ENCODE measurements at places on chromosomes 3 and 15.

- no peak for DNase-seq
These were observed 25.3 kb downstream of the CHAC1 start for GRCh38 chr15:40978562-40978961.

GRCh38 chr3:45666757-45667431 is 22.3 kb upstream of the SACM1L start:
- DNase-seq = no peak

- DNase-seq = no peak
These were observed 66.6 kb downstream of the SYNPR start for GRCh38 chr3:63344661-63345060.

- DNase-seq = no peak
These were observed 5.5 kb downstream of the SMAD6 start for GRCh38 chr15:66707310-66708082.

DNA sequence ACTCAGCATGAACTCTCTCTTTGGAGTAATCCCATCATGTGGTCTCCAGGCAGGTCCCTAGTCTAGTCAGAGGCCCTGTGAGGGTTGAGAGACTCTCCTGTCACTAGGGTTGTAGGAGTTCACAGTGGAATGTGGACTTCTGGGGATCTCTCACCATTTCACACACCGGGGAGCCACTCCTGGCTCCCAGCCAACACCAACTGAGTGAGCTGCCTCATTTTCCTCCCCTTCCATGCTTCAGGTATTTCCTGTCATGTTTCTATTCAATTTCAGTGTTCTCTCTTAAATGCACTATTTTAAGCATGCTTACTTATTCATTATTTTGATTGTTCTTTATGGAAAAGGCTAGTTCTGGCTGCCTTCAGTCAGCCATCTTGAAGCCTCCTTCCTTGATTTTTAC is 467.5 kb upstream of the ARL6 start:
- no peak for DNase-seq

GRCh38 chr15:62847900-62848489 is 194.6 kb upstream of the TPM1 start:
- no peak for DNase-seq

GRCh38 chr3:5122030-5122740 is at the start of gene ARL8B:
TSS of gene ARL8B (plus strand) at chr3:5122292. CDS start at chr3:5122466, 174 bp downstream.
- DNase-seq = peak; percentile 76

DNA sequence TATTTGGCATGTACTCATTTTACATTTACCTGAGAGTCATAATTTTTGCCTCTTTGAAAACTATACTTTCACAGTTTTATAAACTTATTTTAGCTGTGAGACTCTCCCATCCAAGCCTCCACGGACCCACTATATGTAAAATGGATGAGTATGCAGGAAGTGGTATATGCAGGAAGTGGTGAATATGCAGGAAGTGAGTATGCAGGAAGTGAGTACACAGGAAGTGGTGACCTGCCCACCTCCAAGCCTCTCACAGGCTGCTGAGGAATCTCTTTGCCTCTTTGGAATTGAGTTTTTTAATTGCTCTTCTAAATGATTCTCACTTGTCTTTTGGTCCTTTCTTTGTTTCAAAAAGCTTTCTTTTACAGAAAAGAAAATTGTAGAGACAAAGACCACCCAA is 85.2 kb downstream of the KBTBD8 start:
- DNase-seq = no peak

- no peak for DNase-seq
These were observed 357.6 kb upstream of the SOX2 start for GRCh38 chr3:181354140-181354539.

DNA sequence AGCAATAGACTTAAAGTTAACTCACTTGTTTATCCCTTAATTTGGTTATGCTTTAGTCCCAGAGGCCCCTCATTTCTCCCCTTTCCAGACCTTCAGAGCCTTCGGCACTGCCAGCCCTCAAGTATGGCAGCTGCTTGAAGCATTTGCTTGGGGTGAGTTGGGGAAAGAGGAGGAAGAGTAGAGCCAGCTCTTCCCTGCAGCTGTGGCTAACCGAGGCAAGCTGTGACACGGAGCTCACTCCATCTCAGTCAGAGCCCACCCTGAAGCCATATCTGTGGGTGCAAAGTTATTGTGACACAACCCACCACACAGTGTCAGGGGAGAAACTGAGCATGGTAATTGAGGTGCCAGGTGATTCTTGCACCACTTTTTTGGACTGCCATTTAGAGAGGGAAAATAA is 66.1 kb downstream of the FILIP1L start:
- no peak for DNase-seq

GRCh38 chr3:100072326-100073048 is 41.8 kb downstream of the FILIP1L start:
- no peak for DNase-seq

DNA sequence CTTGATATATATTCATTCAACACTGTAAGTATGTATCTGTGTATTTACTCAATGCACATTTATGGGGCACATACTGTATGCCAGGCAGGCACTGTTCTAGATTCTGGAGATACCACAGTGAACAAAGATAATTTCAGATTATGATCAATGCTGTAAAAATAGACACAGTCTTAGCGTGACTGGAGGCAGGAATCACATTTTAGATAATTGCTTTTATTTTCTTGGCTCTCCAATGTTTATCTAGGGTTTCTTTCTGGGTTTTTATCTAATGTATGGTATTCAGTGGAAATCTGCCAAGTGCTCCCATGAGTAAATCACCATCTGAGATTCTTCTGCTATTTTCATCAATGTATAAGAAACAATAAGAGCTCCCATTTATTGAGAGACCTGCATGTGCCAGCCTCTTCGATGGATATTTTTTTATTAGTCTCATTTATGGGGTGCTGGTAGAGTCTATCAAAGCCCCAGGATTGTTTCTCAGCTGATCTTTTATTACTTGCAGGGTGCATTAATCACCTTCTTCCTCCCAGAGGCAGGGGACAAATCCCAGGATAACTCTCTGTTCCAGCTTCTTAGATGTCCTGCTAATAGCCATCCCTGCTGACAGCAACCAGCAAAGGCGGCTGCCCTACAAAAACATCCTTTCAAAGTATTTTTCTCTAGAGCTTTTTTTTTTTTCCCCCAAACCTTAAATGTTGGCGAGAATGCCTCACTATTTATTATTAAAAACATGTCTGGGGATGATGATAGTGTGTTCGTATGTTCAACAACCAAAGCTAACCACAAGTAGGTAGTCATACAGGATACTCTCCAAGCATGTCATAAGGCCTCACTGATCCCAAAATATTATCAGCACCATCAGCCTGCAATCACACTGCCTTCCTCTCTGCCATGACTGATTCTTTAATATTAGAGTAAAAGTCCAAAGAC is 331.0 kb upstream of the RASGRP1 start:
- no peak for DNase-seq

DNA sequence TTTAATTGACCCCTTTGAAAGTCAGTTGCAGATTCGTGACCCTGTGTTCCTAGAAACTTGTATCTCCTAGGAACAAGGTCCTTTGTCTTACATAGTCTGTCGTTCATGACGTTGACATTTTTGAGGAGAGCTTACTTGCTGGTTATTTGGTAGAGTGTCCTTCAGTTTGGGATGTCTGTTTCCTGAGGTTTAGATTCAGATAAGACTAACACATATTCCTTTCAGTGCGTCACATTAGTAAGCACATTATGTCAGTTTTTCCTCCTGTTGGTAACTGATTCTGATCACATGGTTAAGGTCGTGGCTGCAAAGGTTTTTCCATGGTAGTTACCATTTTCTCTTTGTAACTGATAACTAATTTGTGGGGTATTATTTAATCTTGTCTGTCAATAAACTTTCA is 80.8 kb downstream of the PCCB start:
- no peak for DNase-seq

DNA sequence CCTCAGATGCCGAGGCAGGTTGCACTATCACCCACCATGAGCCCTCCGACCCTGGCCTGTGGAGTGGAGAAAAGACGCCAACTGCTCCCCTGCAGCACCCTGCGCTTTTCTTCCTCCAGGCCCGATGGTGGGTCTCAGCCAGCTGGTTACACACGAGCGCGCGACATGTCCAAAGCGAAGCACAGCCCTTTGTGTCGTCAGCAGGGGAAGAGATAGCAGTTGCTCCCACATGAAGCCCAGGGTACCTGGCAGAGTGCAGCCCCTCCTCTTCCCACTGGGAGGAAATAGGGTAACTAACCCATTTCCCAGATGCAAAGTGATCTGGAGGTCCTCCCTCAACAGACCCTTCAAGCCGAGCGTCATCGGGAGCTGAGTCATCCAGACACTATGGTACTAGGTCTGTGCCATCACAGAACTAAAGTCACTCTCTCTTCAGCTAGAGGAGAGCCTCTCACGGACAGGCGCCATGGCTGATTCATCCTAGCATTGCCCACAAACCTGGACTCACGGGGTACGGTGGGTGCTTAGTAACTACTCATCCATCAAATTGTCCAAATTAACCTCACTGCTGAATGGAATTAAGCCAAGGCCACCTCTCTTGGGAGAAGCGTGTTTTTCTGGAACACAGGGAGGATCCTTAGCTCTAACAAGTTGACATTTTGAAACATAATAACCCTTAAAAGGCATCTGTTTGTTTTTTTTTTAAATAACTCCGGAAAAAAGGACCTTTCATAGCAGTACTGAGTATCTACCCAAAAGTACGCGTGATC is 45.2 kb upstream of the BDH1 start:
- DNase-seq = no peak

GRCh38 chr3:186571644-186572013 is 1.1 kb downstream of the DNAJB11 start:
- no peak for DNase-seq

- no peak for DNase-seq
These were observed 22.5 kb upstream of the MB21D2 start for GRCh38 chr3:192940129-192940528.

DNA sequence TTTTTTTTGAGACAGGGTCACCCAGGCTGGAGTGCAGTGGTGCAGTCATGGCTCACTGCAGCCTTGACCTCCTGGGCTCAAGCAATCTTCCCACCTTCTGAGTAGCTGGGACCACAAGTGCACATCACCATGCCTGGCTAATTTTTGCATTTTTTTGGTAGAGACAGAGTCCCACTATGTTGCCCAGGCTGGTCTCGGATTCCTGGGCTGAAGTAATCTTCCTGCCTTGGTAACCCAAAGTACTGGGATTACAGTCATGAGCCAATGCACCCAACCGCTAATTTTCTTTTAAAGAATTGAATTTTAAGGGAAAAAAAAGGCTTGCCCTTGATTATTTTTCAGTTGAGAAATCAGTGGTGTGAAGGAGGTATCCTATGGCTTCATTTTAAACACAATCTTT is 334.0 kb downstream of the SOX2 start:
- no peak for DNase-seq

DNA sequence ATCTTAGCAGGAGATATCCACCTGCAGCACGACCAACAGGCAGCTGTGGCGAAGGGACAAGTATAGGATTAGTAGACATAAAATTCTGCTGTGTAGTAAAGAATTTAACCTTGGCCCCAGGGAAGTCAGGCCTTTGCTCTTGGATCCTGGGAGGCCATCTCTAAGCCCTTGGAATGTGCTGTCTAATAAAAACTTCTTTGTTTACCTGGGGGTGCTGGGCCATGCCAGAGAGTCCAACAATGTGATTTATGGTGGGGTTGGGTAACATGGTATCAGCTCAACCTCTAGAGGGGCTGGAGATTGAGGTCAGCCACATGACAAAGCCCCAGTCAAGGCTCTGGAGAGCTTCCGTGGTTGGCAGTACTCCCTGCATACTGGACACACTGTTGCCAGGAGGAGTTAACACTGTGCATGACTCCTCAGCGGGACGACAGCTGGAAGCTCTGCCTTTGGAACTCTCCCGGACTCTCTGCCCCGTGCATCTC is 52.4 kb downstream of the HEG1 start:
- DNase-seq = peak; percentile 74

- no peak for DNase-seq
These were observed 598 bp upstream of the TGFBR2 start for GRCh38 chr3:30605706-30606300.

GRCh38 chr15:65212097-65212496 is 824 bp upstream of the CILP start:
- peak; percentile 25 for DNase-seq

DNA sequence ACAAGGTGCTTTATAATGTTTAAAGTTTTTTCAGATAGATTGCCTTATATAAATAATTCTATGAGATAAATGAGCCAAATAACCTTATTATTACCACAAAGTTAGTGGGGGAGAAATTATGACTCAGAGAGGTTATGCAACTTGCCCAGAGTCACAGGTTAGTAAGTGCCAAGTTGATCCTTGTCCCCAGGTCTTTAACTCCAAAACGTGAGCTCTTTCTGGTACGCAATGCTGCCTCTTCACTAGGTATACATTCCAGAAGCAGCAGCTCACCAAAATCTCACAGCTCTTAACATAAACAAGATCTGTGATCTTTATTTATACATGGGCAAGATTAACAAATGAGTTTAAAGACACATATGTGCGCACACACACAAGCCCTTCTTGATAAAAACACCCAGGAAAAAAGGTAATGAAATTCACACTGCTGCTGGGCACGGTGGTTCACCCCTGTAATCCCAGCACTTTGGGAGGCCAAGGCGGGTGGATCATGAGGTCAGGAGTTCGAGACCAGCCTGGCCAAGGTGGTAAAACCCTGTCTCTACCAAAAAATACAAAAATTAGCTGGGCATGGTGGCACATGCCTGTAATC is 59.8 kb upstream of the NR2F2 start:
- no peak for DNase-seq

DNA sequence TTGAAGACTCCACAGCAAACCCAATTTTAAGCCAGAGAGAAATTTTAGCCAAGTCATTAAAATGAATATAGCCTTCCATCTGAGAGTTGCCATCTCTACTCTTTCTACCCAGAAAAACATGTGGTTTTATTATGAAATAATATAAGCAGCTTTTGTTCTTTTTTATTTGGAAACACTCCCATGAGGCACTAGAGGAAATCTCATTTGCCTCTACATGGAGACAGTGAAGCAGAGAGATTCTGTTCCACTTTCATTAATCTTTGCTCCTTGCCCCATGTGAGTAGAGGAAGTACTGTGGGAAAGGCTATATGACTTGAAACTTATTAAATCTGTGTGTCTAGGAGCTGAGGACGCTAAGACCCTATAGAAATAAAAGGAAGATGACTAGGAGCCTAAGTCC is 111.1 kb downstream of the P3H2 start:
- no peak for DNase-seq

Measured in SW480 (cell line).